Left lobe of liver (tissue), 2 donors: ENCODE measurements at places on chromosomes 6 and 20. TPM values are rescaled to one million over a fixed set of nuclear protein-coding genes. Genes with fewer than 3 reads are reported as not detected.
A peak's percentile ranks its signal among the peaks of the same experiment; 100 is the strongest.

The ANKRD66 gene
- not detected for total RNA-seq

DNA sequence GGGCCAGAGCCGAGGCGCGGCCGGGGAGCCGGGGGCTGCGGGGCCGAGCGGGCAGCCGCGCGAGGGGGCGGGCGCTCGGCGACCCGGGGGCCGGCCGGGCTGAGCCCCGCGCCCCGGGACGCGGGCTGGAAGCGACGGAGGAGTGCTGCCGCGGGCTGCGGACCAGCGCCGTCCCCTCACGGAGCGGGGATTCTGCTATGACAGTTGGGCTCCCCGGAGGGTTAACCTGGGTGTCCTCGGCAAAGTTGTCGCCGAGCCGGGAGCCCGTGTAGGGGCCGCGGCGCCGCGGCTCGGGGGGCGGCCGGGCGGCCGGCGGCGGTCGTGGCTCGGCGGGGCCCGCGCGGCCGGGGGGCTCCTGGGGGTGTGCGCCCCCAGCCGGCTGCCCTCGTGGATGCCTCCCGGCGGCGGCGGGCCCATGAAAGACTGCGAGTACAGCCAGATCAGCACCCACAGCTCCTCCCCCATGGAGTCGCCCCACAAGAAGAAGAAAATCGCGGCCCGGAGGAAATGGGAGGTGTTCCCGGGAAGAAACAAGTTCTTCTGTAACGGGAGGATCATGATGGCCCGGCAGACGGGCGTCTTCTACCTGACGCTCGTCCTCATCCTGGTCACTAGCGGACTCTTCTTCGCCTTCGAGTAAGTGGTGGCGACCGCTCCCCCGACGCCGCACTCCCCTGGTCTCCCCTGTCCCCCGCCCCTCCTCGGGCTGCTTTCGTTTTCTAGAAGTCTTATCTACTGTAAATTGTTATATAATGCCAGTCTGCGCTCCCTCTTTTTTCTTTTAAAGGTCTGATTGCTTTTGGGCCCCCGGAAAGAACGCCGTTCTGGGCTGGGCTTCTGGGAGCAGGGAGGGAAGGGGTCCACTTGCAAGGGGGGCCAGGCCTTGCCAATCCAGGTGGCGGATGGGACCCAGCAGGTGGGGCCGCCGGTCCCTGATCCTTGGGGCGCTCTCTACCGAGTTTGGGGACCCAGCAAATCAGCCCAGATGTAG is 936 bp downstream of the ZDHHC14 start:
- DNase-seq = peak; percentile 67

GRCh38 chr6:138728662-138729061 is 44.9 kb upstream of the CCDC28A start:
- no peak for DNase-seq

- peak; percentile 59 for DNase-seq
Observed at GRCh38 chr6:10801224-10801848, 37.0 kb downstream of the MAK start.

DNA sequence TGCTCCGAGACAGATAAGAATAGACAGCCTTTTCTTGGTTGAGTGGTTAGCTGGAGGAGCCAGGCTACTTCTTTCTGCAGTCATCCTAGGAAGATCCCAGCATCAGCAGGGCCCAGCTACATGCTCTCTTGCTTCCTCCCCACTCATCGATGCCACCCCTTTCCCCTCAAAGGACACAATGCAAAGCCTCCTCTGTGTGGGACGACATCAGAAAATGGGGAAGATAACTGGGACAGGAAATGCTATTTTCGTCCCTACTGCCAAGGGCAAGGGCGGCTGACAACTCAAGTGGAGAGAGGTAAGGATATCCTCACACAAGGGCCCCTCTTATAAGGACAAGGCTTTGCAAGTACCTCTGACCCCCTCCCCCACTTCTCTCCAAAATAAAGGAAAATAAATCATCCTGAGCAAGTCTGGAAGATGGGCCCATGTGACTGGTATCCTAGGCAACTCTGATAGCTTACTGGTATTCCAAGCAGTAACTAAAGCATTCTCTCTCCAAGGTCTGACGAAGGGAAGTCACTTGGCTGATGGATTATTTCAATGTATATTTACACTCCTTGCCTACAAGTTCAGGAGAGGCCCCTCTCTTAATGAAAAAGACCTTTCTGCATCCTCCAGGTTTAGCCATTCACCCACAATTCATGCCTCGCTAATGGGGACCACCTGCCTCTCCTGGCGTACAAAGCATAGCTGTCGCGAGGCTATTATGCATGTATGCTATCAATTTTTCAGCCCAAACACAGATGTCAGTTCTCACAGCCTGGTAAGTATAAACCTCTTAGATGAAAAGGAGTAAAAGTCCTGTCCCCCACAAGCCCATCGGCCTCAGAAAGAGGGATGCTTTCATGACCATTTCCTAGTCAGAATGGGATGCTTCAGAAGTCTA is 11.3 kb downstream of the ELMO2 start:
- DNase-seq = no peak
